A172 (cell line): ENCODE measurements at places on chromosomes 5 and 9. TPM values are rescaled to one million over a fixed set of nuclear protein-coding genes. Genes with fewer than 3 reads are reported as not detected.

DNA sequence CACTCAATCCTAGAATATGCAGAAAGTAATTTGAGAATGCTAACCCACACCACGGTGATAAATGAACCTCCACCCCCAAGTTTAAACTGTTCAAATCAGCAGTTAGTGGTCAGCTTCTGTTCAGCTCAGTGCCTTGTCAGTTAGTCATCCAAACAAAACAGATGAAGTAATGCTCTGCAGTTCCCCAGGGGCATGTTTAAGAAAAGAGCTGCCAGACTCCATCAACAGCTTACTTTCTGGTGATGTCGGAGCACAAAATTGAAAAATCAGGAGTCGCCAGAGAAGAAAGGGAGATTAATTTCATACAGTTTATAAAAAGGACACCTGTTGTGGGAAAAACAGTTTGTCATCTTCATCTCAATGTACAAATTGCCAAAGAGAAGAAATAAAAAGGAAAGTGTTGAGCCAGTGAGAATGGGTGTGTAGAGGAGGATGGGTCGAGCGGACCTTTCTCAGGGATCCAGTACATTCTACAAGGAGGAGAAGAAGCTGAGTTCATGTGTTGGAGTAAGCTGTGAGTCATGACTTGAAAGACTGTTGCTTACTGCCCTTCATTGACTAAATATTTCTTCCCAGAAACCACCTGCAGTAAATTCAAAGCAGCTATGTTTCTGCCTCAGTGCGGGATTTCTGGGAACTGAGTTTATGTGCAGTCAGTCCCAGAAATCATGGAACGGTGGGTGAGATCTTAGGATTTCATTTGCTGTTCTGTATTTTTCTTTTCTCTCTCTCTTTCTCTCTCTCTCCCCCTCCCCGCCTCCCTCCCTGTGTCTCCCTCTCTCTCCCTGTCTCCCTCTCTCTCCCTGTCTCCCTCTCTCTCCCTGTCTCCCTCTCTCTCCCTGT is 13.7 kb downstream of the TRIO start:
- peak; percentile 98 for DNase-seq

- DNase-seq, result peak; percentile 13
Observed at GRCh38 chr5:135379046-135379654, 19.9 kb downstream of the MACROH2A1 start.

GRCh38 chr5:78490709-78491485 is 130.5 kb downstream of the SCAMP1 start:
- DNase-seq, result no peak

DNA sequence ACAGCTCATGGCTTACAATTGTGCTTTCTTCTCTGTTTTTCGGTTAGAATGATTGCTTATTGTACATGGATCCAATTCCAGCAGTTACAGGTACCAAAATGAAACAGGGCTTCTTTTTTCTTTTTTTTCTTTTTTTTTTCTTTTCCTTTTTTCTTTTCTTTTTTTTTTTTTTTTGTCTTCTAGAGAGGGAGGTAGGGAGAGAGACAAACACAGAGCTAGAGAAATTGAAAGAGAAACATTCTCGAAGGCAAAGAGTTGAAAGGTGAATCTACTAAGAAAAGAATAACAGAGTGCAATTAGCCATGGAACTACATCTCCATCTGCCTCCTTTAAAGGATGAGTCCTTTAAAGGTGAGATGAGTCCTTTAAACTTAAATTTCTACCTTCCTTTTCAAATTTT is 1.0 kb upstream of the EDIL3 start:
- DNase-seq, result no peak

GRCh38 chr5:10533226-10533625 is 30.6 kb upstream of the ANKRD33B start:
- DNase-seq, result no peak

- DNase-seq, result no peak
Observed at GRCh38 chr5:106648401-106648800, 1022.3 kb downstream of the EFNA5 start.

GRCh38 chr9:137441289-137441934 is at the start of gene ENTPD8:
ENTPD8 (minus strand) TSS chr9:137441357; CDS start chr9:137438285, 3,072 bp downstream.
- peak; percentile 54 for DNase-seq

SLC46A2 gene
- not detected in 2 replicates for total RNA-seq

CDC20B gene
- 0.07 TPM in 1 of 2 replicates, not detected in the other for total RNA-seq

FOXD4L6 gene
- total RNA-seq, result not detected in 2 replicates

CCDC192 gene
- not detected in 2 replicates for total RNA-seq

SAXO1 gene
- total RNA-seq, result not detected in 2 replicates

DNA sequence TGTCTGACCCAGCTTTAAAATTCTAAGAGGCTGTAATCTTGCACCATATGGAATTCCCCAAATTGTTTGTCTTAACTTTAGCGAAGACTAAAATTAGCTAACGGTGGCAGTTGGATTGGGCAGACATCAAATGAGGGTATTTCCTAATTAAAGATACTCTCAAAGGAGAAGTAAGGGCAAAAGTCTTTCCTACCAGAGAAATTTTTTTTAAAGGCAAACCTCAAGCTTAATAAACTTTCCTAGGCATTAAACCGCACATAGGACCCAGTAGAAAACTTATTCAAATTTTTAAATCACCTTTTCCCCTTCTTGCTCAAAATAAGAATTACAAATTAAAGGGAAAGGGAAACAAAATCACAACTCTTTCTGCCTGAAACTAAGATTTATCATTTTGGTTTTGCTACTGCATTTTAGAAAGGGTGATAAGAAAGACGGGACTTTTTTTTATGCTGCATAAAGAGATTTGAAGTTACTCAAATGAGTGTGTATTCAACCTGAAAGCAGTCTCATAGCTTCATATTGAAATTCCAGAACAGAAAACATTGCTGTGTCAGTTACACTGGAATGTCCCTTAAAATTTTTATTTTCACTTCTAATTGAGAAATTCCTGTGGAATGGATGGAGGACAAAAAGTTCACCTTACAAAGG is 189.1 kb upstream of the PTGER4 start:
- DNase-seq, result no peak

ACTBL2 gene
- 0.05 TPM in 1 of 2 replicates, not detected in the other for total RNA-seq

- DNase-seq, result no peak
Observed at GRCh38 chr9:80382211-80382891, 810.6 kb downstream of the TLE4 start.

DNA sequence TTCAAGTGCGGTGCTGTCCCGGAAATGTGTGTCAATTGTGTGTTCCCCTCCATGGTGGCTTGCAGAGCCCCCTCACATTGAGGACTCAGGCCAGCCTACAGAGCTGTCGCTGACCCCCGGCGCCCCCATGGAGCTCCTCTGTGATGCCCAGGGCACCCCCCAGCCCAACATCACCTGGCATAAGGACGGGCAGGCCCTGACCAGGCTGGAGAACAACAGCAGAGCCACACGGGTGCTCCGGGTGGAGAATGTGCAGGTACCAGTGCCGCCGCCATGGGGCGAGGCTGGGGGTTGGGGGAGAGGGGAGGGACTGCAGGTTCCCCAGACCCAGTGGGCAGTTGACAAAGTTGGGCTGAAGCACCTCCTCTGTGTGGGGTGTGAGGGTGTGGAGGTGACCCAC is 50.4 kb upstream of the ASS1 start:
- DNase-seq, result no peak

DNA sequence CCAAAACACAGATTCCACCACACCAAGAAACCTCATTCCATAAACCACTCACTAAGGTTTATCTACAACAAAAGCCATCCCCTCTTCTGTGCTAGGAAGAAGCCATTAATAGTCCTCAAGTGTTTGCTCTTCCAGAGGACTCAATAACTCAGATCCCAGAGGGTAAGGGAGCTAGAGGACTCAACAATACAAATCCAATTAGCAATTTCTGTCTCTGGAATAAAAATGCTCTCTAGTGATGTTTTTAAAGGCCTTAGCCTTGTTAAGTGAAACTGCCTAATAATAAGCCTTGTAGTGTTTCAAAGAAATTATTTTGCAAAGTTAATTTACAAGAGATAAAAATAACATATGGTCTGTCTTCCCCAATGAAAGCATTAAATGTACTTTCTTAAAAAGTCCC is 942.4 kb downstream of the CDH12 start:
- no peak for DNase-seq

DNA sequence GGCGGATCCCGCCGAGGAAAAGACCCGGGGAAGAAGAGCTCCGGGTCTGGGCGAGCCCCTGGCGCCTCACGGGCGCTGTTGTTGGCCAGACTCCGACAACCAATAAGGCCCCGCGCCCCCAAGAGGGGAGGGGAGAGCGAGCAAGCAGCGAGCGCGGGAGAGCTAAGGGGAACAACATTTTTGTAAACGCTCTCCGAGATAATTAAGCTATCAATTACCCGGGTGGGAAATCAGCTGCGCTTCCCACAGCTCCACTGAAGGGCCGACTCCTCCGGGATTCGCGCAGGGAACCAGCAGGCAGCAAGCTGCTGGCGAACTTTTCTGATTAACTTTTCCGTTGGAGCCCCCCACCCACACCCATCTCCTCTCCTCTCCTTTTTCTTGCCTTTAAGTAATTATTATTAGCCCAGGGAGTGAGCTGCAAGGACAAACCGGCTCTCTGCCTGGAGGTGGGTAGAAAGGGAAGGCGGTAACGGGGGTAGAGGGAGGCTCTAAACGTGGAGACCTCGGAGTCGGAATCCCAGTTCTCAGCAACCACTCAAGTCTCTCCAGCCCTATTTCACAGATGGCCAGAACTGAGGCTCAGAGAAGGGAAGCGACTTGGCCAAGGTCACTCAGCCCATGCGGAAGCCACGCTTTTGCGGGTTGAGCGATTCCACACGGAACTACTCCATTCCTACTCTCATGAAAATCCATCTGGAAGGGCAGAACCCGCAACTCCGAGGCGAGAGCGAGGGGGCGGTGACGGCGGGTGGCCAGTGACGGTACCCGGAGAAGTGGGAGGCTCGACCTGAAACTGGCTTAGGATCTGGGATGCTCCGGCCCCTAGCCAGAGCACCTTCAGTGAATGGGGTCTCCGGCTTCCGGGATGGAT is 1.3 kb downstream of the ASTN2 start:
- DNase-seq, result no peak

DNA sequence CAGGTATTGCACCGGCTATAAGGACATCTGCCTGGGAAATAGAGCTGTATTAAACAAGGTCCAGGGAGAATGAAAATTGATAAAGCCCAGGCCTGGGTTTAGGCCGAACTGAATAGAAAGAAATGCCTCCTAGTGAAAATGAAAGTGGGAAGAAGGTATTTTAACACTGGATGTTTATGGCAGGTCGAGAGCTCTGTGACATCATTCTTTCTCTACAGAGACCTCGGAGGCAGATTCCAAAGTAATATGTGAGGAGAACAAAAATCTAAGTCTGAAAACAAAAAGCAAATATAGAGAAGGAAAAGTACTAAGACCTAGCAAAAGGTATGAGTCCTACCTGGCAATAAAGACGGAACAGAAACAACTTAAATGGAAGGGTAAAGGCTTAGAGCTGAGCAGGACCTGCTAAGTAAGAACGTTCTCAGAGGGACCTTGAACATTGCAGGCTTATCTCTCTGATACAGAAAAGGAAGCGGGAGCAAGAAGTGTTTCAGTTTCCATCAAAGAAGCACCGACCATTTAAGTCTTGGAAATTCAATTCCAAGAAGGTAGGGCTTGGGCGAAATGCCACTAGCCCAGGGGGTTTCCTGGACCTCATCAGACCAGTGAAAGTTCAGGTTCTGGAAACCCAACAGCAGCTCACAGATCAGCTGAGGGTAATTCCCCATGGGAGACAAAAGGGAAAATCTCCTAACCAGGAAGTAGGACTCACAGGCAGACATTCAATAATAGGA is 80.0 kb downstream of the SUSD1 start:
- DNase-seq, result no peak

DNA sequence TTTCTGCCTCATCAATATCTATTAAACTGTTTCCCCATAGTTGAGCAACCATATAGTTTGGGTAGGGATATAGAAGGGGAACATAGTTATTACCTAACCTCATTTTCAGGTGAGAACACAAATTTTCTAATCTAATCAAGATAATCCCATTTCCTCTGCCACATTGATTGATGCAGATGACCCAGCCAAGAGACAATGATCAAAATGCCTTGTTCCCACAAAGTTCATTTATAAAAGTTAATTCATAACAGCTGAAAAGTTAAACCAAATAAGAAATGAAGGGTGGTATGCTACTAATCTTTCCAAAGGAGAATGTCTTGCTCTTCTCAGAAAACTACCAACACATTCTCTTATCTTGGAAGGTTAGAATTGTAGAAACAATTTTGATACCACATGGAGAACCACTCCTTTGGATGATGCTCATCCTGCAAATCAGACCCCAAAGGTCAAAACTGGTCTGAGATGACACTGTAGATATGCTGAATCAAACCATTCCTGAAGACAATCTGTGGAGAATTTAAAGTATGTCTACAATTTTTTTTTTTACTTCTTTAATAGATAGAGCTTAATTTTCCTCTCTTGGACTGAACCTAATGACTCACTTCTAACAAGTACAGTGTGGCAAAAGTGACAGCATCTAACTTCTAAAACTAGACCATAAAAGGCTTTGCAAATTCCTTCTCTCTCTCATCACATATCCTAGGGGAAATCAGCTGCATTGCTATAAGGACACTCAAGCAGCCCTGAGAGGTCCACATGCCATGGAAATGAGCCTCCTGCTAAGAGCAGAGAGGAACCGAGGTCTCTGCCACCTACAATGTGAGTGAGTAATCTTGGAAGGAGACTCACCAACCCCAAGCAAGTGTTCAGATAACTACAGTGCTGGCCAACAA is 586.7 kb upstream of the TUSC1 start:
- DNase-seq, result peak; percentile 99

GRCh38 chr9:121757281-121757585 is 105.8 kb downstream of the DAB2IP start:
- no peak for DNase-seq

- DNase-seq, result no peak
Observed at GRCh38 chr9:103734471-103734870, 359.6 kb upstream of the SMC2 start.

DNA sequence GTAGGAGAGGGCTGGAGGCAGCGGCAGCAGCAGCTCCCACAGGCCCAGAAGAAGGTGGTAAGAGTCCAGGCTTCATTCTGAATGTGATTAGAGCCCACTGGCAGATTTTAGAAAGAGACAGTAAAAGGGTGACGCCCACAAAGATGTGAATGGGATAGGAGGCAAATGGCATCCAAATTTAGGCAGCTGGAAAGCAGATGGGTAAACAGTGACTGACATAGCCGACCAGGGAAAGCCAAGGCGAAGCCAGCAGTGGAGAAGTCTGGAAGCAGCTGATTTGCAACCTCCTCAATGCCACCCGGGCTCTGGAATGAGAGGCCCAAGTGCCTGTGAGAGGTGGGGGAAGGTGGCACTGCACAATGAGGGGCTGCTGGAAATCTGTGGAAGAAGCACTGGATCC is 103.3 kb downstream of the C5orf15 start:
- no peak for DNase-seq

DNA sequence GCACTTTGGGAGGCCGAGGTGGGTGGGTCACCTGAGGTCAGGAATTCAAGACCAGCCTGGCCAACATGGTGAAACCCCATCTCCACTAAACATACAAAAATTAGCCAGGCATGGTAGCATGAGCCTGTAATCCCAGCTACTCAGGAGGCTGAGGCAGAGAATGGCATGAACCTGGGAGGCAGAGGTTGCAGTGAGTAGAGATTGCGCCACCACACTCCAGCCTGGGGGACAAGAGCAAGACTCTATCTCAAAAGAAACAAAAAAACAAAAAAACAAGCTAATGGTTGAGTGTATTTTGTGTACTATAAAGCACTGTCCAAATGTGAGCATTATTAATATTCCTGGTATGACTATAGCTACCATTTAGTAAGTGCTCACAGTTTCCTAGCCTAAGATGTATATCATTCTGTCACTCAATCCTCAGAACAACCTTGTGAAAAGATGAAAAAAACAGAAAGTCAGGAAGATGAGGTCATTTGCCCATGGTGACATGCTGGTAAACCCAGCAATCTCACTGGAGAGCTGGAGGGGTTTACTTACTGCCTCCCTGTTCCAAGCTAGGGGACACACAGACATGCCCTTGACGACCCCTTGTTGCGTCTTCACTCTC is 27.7 kb downstream of the ARHGEF37 start:
- DNase-seq, result no peak
